ENCODE measurements at places on chromosomes 1 and 21. TPM values are rescaled to one million over a fixed set of nuclear protein-coding genes. Genes with fewer than 3 reads are reported as not detected.

GRCh38 chr1:225453797-225454648 lies 26.2 kb upstream of the LBR start:
- no peak for DNase-seq

DNA sequence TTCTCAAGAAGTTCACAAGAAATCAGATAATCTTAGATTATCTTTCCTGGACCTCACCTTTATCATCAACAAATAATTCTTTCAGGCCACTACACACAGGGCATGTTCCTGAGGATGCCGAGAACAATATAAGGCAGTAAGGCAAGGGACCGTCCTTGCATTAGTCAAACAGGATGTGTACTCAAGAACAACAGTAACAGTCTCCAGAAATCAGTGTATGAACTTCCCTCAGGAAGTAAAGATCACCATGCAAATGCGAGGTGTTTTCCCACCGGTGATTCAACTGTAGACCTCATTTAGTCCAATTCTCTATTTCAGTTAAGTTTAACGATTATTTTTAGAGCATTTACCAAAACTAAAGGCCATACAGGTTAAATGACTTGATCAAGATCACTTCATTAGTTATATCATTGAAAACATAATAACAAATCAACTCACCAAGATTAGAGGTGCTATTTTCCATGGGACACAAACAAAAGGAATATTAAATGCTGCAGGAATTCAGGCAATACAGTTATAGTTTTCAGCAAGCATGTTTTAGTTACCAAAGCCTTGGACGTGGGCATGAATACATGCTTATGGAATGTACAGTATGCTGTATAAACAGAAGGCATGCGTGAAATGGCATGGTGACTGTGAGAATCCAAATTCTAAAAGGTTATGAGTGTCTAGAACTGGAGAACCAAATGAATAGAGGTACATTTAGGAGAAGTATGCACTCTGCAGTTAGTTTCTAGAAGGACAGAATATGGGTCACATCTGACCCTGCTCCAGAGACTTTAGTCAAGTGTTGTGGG lies 145.2 kb downstream of the TNR start:
- no peak for DNase-seq

DNA sequence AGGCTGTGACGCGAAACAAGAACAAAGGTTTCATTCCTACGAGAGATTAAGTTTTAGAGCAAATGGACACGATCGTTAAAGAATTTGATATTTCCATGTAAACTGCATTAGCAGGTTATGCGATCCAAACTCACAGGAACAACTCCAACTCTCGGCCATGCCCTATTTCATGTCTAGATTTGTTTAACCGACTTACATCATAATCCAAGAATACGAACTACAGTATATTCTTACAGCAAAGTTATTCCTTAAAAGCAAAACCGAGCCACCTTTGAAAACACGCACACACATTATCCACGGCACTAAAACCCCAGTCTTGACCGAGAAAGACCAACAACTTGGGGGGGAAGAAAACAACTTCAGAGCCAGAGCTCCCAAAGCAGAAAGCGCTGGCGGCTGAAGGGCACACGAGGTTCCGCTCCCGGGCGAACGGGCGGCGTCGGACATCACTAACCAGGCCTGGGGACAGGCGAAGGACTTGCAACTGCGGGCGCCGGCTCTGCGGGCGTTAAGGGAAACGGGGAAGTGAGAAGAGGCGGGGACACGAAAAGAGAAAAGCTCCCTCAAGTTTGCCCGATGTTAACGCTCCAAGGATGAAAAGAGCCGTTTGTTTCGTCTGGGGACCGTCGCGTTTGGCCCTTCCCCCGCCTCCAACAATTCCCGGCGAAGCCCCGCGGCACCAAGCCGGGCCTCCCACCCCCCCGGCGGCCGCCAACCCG lies 690 bp downstream of the B3GALNT2 start:
- DNase-seq: peak; percentile 40

GRCh38 chr1:4086921-4087320 lies 186.8 kb upstream of the C1orf174 start:
- no peak for DNase-seq

The S100A5 gene
- 0.10 TPM for polyA plus RNA-seq

- DNase-seq: peak; percentile 63
Observed at GRCh38 chr1:156927215-156928042, 7.0 kb downstream of the LRRC71 start.

DNA sequence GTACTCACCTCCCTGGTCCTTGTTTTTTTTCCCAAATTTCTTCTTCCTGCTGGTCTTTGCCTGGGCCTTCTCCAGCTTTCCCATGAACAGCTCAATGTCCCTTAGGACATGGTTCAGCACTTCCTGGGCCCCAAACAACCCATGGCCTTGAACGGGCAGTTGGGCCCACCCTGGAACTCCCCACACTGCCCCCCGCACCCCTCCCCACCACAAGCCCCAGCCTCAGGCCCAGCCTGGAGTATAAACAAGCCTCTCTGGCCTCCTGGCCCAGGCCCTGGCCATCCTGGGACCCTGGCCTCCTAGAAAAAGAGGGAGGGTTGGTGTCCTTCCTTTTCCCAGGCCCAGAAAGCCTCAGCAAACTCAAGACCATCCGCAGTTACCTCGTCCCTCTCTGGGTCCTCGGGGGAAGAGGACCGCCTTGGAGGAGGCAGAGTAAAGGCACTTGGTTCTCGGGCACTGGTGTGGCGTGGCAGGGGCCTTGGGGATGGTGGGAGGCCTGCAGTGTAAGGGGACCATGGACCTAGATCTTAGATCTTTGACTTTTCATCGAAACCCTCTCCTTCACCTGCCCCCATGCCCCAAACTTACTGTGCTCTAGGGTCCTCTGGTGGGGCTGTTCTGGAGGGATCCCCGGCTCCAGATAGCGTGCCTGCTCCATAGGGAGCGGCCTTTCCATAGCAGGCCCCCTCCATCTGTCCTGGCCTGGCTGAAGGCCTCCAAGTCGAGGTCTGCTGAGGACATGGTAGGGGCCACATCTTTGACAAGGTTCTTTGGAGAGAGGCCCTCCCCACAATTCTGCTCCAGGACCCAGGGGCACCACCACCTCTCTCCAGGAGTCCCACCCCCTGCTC lies 5.6 kb downstream of the EPS8L3 start:
- DNase-seq: no peak

DNA sequence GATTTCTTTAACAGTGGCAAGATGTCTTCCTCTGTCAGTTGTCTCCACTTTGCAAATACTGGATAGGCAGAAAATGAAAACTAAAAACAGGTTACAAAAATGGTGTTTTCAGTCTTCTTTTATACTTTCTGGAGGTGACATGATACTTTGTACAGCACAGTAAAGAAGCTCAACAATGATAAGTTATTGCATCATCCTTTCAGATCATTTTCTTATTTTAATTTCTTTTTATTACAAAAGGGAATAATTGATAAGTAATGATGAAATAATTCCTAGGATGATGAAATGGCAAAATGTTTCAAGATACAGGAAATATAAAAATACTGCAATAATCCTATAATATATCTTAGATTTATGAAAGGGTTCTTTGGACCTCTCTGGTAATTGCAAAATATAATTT lies 16.5 kb downstream of the GORAB start:
- DNase-seq: no peak

The GREM2 gene
- polyA plus RNA-seq: 14.6 TPM

- DNase-seq: no peak
Observed at GRCh38 chr1:75035536-75035935, 98.7 kb upstream of the LHX8 start.

The KPRP gene
- not detected for polyA plus RNA-seq

The CMPK1 gene
- 150 TPM for polyA plus RNA-seq

DNA sequence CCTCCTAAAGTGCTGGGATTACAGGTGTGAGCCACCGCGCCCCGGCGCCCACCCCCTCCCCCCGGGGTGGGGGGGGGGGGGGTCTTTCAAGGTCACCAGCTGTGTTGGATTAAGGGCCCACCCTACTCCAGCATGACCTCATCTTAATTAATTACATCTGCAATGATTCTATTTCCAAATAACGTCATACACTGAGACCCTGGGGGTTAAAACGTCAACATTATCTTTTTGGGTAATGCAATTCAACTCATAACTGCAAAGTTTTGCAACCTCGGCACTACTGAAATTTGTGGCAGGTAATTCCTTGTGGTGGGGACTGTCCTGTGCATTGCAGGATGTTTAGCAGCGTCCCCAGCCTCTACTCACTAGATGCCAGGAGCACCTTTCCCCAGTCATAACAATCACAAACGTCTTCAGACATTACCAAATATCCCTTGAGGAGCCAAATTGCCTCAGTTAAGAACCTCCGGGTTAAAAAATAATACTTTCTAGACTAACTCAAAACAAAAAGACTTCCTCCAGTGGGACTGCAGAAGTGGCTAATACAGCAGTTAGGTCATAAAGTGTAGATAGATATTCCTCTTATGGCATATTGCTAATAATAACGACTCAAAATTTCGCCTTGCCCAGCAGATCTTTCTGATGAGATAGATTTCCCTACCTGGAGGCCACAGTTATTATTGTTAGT lies 233.0 kb upstream of the KAZN start:
- no peak for DNase-seq

DNA sequence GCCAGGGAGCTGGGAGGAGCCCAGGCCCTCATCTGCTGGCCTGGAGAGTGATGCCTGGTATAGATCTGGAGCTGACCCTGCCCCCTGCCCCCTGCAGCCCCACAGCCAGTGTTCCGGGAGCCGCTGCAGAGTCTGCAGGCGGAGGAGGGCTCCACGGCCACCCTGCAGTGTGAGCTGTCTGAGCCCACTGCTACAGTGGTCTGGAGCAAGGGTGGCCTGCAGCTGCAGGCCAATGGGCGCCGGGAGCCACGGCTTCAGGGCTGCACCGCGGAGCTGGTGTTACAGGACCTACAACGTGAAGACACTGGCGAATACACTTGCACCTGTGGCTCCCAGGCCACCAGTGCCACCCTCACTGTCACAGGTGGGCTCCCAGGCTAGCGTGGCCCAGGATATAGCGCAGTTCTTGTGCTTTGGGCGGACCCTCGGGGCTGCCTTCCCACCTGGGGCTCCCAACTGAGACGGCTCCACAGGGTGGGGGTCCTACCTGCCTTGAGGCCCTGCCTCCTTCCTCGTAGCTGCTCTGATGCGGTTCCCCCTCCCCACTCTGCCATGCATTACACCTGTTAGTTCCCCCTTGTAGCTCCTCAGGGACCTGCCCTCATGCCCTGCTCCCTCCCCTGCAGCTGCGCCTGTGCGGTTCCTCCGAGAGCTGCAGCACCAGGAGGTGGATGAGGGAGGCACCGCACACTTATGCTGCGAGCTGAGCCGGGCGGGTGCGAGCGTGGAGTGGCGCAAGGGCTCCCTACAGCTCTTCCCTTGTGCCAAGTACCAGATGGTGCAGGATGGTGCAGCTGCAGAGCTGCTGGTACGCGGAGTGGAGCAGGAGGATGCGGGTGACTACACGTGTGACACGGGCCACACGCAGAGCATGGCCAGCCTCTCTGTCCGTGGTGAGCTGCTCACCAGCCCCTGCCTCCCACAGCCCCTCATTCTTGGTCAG lies 98.7 kb downstream of the OBSCN start:
- DNase-seq: no peak

DNA sequence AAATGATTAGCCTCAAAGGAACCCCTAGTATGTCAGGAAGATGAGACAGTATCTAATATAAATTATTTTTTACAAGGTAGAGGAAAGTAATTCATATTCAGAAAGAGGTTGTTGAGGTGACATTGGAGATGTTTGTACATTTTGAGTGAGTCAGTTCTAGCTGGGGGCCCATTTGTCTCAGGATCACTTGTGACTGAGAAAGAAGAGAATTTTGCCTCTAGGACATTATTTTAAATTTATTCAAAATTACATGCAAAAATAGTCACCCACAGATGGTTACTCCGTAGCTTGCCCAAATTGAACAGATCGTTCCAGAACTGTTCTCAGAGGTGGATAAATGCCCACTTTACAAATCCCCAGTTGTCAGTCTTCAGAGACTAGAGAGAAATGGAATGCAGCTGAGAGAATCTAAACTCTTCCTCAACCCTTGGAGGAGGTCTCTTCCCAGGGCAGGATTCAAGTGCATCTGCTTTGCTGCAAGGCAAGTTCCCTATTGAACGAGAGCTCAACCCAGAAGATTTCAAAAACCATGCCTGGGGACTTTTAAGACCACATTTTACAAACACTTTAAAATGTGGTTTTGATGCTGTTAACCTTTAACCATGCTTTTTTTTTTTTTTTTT lies 987.8 kb upstream of the ADAMTS5 start:
- no peak for DNase-seq

GRCh38 chr21:33362044-33362555 lies 37.3 kb downstream of the IFNAR1 start:
- peak; percentile 69 for DNase-seq

DNA sequence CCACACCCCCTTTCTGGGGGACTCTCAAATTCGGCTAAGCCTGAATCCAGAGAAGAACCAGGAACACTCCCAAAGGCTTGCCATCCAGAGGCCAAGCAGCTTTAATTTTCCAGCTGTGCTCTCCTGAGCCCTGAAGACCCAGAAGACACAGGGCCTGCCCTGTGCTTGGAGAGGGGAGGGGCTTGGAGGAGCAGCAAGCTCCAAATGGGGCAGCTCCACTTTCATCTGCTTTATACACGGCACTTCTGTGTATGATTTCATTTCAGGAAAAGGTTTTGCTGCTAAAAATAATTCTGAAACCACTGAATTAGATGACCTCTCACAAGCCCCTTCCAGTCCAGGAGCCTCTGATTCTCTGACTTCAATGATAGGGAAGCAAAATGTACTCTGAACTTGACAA lies 39.2 kb upstream of the CTTNBP2NL start:
- no peak for DNase-seq

The CLCNKB gene
- 0.42 TPM for polyA plus RNA-seq

DNA sequence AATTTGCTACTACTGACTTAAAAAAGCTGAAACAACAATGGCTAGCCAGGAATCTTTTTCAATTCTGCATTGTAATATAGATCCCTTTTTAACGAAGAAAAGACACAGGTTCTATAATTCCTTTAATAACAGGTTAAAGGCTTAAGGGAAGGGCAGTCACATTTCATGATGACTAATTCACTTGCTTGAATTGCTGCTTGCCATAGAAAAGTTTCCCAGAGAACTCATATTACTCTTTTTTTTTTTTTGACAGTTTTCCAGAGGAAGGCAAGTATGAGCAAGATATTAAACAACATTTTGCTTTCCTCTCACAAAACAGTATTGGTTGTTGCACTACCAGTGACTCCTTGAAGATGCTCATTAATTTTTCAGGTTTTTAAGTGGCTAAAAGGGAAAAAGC lies 60.9 kb downstream of the IL23R start:
- no peak for DNase-seq

DNA sequence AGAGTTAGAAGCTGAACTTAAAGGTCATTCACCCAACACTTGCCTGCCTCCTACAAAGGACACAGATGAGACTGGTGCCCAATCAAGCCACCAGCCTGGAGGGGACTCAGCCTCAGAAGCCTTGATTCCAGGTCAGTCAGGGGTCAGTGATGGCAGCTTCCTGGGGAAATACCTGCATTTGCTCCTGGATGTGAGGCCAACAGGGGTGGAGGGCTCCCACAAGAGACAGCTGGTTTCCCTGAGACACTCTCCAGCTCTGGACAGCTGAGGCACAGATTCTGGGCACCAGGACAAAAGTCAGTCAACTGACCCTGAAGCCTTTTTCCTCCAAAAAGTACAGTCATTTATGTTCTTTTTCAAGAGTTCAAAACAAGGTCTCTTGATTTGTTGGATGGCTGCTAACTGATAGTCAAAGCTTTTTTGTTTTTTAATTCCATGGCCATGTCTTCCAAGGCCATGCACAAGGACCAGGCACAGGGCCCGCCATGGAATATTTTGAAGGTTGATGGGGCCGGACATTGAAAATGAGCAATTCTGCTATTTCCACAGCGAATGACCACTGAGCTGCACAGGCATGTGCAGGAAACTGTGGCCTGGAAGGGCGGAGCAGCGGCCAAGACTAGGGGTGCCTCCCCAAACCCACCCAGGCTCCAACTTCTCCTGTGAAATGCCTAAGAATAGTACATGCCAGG lies 1.8 kb downstream of the C2CD2 start:
- DNase-seq: no peak

GRCh38 chr1:62725255-62725654 lies 37.1 kb upstream of the DOCK7 start:
- DNase-seq: no peak

Data from large intestine (tissue), 12 donors.